Activated CD4-positive, CD25-positive, alpha-beta regulatory T cell treated with anti-CD3 and anti-CD28 coated beads, Interleukin-2, amount 50 U/mL, for 24 hours (primary cell): ENCODE measurements at places on chromosomes 2 and 18.

DNA sequence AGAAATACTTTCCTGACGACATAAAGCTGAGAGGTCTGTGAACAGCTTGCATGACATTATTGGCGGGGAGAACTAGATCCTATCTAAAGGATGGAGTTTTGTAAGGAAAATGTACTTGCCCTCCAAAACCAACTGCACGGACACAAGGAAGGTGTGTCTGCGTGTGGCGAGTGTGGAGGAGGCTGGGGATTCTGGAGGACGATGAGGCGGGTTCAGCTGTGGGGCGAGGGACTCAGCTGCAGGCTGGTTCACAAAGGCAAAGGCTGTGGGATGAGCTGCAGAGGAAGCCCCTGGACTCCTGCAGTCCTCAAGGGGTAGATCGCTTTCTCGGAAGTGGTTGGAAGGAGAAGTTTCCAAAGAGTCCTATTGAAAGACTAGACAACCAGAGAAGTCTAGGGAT is 48.2 kb downstream of the ACKR3 start:
- no peak for ATAC-seq

DNA sequence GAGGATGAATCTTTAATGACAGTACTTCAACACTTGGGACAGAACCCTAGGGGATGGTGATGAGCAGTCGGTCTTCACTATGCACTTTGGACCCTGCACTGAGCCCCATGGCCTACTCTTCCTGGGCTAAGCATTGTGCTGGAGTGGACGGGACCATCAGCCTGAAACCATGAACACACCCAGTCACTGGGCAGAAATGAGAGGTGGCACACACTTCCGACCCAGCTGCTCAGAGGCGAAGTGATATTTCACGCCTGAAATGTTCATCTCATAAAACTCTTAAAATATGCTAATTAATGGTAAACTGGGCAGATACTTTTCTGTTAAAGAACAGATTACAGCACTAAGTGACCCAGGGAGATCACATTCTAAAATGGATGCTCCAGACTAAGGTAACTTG is 150.3 kb upstream of the NDUFV2 start:
- no peak for ATAC-seq

GRCh38 chr2:220708366-220708765 is 863.7 kb downstream of the EPHA4 start:
- ATAC-seq = no peak

- ATAC-seq = no peak
Observed at GRCh38 chr18:76765649-76766048, 56.7 kb upstream of the ZNF236 start.

DNA sequence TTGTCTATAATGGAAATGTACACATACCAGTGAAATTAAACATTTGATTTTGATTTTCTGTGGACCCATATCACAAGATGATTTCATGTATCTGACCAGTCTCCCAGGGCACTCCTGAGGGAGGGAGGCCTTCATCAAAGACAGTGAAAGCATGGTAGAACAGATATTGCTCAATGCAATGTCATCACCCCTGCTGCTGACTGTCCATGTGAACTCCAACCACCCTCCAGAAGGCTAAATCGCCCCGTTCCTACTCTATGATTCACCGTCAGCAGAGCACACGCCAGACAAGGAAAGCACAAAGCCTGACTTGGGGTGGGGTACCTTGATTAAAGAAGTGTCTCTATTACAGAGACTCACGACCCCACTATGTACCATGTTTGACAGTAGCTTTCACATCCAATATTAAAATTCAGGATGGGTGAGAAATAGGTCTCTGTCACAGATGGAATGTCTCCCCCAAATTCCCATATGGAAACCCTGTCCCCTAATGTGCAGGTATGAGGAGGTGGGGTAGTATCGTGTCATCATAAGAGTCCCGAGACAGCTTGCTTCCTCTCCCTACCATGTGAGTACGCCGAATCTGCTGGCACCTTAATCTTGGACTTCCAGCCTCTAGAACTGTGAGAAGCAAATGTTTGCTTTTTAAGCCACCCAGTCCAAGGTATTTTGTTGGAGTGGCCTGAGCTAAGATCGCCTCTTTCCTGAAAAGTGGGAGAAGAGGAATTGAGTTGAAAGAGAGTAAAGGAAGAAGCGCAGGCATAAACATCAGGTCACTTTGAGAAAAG is 42.4 kb downstream of the CYB5A start:
- ATAC-seq = no peak

DNA sequence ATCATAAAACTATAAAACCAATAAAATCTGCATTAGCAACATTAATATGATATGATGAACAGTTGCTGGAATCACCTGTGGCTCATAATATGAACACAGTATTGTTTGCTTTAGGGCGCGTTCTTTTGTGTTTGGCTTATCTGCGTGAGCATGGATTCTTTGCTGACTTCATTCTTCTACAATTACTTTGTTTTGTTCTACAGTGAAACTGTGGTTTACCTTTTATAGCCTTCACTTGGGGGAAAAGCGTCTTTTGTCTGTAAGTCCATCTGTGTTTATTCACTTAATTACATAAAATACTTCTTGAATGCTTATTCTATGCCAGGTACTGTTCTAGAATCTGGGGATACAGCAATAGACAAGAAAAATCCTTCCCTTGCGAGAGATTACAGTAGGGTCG is 74.0 kb upstream of the SEC11C start:
- ATAC-seq = no peak

DNA sequence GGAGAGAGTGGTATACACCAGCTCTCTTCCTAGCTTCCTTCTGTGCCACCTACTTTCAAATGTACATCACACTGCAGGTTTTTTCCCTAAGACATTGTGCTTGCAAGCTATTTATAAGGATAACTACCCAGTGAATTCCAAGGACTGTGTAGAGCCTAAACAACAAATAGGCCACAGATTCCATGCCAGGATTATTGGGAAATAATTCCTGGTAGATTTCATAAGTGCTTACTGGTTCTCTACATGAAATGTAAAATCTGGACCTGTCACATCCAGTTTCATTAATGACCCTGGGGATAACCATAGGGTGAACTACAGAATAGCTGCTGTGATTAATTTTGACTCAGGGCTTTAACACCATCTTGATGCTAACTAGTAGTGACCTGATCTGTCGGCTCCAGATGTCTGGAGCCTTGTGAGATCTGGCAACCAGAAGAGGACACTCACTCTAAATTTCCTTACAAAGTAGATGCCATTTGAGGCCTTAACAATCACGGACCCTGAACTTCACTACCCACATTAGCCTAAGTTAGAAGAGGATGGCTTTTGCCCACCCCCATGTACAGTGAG is 34.3 kb upstream of the LGALSL start:
- ATAC-seq = no peak

GRCh38 chr18:13378150-13378549 is 159.6 kb downstream of the LDLRAD4 start:
- no peak for ATAC-seq

DNA sequence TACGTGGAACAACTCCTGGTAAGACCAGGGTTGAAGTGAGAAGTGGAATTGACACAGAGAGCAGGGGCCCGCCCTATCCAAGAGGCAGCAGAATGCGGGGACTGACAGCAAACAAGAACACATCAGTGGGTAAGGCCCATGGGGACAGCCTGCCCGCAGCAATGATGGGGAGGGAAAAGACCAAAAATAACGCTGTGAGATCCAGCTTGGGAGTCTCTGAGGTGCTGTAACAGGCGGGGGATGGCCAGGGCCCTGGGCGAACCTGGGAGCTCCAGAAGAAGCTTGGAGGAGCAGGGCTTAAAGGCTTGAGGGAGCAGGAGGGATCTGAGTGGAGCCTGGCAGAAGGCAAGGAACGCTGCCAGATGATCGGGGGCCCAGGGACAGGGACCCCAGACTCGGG is 173.4 kb downstream of the TMEM200C start:
- no peak for ATAC-seq

DNA sequence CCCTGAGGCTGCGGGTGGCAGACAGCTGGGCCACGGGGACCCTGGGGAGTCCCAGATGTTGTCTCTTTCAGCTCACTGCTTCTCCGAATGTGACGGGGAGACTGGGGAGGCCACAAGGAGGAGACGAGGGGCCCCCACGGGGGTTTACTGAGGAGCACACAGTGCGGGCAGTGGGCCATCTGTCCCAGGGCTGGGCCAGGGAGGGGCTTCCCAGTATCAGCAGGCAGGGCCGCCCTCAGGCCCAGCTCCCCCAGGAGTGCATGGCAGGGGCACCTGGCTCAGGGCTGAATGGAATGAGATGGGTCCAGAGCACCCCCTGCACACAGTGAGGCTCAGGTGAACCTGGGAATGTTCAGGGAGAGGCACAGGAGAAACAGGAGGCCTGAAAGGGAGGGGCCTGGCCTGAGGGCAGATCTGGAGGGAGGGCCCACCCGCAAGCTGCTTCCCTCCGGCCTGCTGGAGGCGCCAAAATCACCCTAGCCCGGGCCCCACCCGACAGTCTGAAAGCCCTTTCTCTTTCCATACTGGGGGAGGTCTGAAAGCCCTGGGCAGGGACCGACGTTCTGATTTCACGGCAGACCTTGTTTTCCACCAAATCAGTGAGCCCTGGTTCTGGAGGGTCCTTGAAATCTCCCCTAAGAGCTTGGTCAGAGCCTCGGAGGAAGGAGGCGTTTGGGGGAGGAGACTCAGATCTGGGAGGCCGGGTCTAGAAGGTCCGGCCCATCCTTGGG is 35.5 kb upstream of the PTMA start:
- ATAC-seq = peak; percentile 22

- no peak for ATAC-seq
Observed at GRCh38 chr2:143802242-143802641, 673.0 kb downstream of the ARHGAP15 start.

GRCh38 chr18:38611036-38611964 is 1045.7 kb upstream of the CELF4 start:
- peak; percentile 45 for ATAC-seq

DNA sequence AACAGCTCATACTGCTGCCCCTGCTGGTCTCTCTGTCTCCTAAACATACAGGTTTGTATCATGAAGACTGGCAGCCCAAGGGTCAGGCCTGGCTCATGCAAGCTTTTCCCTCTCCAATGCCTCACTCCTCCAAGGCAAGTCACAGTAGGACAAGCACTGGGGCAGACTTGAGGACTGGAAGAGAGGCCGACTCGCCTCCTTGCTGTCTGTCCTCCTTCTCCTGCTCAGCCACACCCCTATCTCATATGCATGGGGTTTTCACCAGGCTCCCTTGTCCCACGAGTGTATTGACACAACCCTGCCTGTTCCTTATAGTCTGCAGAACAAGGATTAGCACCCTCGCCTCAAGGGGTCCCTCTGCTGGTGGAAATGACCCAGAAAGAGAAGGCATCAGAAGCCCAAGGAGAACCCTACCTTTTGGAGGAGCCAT is 223.7 kb downstream of the SOX11 start:
- no peak for ATAC-seq

DNA sequence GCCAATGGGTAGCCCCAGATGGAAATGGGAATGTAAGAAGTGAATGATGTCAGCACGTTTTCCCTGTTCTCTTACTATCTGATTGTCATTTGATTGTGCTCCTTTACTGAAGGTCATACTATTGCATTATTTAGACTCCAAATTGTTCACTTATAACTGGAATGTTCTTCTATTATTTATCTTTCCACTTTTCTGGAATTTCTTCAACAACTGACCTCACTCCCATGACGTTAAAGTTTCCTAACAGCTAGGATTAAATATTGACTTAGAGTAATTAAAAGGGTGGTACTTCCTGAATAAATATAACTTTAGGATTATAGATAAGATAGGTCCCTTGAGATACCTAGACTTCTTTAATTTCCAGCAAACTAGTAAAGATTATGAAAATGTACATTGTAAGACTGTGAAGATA is 10.9 kb upstream of the GULP1 start:
- no peak for ATAC-seq

- no peak for ATAC-seq
Observed at GRCh38 chr2:223566396-223566795, 35.8 kb downstream of the SCG2 start.

- ATAC-seq = no peak
Observed at GRCh38 chr2:38176619-38177021, 100.7 kb upstream of the CYP1B1 start.

DNA sequence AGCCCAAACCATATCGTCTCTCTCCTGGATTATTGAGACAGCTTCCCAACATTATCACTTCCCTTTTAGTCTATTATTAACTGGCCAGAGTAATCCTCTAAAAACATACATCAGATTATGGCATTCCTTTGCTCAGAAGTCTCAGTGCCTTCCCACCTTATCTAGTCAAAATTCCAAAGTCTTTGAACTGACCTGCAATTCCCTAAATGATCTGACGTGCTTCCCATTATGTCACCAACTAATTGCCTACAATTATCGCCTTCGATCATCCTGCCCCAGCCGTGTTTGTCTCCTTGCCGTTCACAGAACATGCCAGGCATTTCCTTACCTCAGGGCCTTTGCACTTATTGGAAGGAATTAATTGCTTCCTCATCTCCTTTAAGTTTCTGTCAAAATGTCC is 332.4 kb downstream of the IRS1 start:
- no peak for ATAC-seq

DNA sequence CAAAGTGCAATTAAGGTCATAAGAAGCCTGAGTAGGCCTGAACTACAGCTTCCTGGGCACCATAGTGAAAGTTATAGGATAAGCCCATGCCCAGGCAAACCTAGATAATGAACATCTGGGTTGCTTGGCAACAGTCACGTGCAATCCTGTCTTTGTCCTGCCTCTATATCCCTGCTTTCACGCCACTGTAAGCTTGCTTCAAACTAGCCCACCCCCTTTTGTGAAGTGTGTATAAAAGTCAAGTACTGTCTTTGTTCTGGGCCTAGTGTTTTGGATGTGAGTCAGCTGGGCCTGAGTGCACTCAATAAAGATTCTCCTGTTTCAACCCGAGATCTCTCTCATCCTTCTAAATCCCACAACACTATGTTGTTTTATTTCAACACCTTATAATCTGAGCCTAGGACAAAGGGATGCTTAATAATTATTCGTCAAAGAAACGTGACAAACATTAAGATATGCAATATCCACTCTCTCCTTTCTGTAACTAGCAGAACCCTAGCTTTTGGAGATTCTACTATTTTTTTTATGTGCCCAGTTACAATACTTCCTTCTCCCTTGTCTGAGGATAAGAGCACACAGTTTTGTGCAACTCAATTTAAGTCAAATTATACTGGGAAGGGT is 927.8 kb downstream of the SUCLG1 start:
- no peak for ATAC-seq

- ATAC-seq = no peak
Observed at GRCh38 chr2:180910831-180911665, 69.4 kb upstream of the UBE2E3 start.

DNA sequence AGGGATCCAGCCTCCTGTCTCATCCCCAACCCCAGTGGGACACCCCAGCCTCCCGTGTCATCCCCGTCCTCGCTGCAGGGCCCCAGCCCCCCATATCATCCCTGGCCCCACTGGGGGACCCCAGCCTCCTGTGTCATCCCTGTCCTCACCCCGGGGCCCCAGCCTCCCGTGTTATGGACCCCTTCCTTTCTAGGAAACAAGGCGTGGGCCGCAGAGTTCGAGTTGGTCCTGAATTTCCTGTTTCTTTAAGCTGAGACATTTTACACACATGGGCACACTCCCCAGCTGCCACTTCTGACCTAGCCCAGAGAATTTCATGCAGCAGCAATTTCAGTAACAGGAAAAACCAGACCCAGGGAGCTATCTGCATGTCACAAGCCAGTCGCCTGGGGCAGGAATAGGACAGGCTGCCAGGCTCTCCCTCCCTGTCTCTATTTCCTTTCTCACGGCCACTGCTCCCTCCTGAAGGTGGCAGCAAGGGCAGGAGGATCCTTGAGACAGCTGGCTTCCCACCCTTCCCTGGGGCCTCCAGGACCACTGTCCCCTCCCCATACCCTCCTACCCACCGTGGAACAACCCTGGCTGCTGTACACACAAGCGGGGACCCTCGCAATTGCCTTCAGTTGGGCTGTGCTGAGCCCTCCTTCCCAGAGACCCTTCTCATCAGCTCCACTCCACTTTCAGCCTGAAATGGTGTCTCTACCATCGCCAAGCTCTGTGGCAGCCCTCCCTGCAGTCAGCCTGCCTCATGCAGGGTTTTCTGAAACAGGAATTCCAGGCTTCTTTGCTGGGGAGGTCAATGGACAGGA is 141.9 kb upstream of the ID2 start:
- ATAC-seq = no peak
